H1 (cell line): ENCODE measurements at places on chromosomes 1 and 21. TPM values are rescaled to one million over a fixed set of nuclear protein-coding genes. Genes with fewer than 3 reads are reported as not detected.

- DNase-seq: no peak
Observed at GRCh38 chr21:26447932-26448475, 125.1 kb downstream of the CYYR1 start.

DNA sequence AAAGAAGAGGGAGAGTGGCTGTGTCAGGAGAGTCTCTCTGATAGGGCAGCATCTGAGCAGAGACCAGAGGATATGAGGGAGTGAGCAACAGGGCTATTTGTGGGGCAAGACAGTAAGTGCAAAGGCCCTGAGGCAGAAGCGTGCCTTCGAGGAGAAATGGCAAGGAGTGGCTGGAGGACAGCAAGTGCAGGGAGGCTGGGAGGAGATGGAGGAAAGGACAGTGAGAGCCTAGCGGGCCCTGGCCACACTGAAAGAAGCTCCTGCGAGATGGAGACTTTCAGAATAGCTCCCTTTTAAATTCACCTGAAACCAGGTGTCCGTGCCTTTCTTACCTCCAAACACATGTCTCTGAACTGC, 25.2 kb downstream of the EXOC8 start:
- no peak for DNase-seq

DNA sequence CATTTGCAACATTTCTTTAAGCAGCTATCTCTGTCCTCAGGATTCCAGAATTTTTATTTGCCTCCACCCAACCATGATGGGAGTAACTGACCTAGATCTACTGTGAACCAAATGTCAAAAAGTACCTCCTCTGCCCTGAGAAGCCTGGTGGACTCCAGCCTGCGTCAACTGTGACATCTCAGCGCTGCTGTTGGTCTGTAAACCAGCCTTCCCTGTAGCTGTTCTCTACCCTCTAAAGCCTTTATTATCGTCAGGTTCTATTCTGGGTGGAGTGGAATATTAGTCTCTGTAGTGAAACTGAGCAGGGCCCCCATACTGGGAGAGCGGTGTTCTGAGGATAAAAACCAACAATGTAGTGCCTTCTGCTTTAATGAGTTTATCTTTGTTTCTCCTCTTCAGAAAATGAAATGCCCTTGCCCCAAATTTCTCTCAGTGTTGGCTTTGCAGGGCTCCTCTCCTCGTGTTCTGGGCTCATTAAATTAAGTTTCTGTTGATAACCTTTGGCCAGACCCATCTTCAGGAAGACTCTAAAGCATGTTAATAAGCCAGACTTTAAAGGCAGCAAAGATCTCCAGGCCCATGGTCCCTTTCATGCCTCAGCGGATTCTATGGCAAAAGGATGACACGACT, 223.1 kb upstream of the PLXNA2 start:
- no peak for DNase-seq

DNA sequence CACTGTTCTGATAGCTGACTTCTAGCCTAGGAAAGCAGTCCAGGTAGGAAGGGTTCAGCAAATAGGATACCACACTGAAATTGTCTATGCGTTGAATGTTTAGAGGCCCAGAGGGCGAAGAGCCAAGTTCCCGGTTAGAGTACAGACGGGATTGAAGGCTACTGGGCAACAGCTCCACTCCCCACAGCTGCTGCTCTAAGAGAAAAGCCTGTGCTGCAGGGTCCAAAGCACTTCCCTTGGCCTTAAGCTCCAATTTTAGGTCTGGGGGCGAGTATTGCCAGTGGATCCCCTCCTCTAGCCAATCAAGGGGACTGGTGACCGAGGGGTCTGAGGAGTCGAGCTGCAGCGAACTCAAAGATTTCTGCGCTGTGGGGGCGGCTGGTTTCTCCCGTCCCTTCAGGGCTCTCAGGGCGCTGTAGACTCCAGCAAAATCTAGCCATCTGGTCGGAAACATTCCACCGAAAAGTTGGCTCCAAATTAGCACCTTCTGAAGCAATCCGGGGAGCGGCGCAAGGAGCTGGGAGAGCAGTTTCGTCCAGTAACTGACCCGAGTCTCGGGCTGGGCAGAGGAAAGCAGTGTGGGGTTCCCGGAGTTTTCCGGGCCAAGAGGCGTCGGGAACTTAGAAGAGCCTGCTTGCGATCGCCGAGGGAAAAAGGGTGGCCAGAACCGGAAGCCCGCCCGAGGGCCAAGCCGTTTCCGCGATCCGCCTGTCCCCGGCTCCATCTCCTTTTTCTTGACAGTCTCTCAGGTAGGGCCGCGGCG, 748 bp downstream of the PPP1R15B start:
- DNase-seq: peak; percentile 53

PRR9 gene
- not detected in 2 replicates for polyA plus RNA-seq

- DNase-seq: peak; percentile 80
Observed at GRCh38 chr1:40802078-40802741, 18.6 kb downstream of the KCNQ4 start.

DNA sequence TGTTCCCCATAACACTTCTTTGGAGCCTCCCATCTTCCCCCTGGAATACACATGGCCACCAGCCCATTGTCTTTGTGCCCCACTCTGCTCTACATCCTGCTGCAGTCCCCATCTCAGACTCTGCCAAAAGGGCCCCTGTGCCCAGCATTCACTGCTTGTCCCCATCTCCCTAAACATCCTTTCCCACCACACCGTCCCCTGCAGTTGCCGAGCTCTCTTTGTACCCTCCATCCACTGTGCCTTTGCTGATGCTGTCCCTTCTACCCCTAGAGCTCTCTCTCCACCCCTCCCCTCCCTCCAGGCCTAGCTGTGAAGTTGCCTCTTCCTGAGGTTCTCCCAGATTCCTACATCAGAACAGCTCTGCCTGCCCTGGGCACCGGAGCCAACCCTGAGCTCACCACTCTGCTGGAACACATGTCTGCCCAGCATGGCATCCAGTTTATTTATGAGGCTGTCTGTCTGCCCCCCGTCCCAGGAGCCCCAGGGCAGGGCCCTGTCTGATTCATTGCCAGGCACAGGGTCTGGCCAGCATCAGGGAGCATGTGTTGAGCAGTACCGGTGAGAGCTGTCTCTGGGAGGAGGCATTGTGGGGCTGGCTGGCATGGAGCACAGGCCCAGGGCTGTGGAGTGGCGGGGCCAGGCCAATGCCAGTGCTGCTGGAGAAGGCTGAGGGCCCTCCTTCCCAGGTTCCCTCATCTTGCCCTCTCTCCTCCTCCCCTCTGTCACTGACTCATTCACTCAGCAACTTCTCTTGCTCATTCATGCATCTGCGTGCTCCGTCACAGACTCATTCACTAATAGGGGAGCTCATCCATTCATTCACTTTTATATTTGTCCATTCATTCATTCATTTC, 28.8 kb downstream of the EDN2 start:
- no peak for DNase-seq

F5 gene
- 0.02 and 0.06 TPM in 2 replicates for polyA plus RNA-seq

RAP1GAP gene
- polyA plus RNA-seq: 8.4 and 9.9 TPM in 2 replicates

DNA sequence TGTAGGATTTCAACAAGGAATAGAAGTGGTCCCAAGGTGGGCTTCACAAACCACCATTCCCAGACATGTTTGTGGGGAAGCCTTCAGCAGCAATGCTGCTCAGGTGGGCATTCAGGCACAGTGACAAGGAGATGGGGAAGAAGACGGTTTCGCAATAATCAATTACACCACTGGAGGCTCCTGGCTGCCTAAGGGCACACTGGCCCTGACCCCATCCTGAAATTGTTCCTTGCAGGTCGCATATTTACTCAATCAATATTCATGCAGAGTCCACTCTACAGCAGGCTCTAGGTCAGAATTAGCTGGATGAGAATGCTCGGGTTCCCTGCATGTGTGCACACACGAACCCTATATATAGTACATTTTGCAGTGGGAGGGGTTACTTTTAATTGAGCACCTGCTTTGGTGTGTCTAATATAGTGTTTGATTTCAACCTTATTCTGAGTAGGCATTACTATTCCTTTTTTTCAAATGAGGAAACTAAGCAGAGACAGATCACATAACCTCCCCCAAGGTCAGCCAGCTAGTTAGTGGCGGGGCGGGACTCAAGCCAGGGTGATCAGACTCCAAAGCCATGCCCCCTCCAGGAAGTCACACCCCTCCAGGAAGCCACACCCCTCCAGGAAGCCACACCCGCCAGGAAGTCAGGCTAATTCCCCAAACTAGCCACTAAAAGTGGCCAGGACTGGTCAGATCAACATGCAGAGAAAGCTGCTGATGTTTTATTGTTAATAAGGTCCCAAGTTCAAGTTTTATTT, 106.5 kb downstream of the HLCS start:
- peak; percentile 31 for DNase-seq

SPRR1A gene
- polyA plus RNA-seq: not detected in 2 replicates

DNA sequence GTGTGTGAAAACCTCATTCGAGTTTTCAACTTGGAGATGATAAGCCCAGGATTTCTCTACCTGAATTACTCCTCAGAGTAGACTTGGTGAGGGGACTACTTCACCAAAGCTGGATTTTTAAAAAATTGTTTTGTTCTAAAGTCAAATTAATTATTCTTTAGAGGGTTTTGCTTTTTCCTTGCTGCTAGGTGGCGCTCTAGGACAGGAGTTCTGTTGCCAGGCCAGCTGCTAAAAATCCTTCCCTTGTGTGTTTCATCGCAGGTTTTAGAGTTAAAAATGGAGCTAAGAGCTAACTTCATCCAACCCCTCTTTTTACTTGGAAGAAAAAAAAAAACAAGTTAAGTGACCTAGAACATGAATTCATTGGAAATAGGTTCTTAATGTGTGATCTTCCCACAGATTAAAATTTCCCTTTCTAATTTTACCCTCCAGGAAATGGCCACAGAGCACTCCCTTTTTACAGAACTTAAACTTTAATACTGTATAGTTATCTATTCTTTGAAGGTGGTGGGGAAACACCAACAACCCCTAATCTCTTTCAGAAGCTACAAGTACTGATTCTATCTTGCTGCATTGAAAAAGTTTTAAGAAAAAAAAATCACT, 36.7 kb upstream of the FAM163A start:
- DNase-seq: peak; percentile 63

DNA sequence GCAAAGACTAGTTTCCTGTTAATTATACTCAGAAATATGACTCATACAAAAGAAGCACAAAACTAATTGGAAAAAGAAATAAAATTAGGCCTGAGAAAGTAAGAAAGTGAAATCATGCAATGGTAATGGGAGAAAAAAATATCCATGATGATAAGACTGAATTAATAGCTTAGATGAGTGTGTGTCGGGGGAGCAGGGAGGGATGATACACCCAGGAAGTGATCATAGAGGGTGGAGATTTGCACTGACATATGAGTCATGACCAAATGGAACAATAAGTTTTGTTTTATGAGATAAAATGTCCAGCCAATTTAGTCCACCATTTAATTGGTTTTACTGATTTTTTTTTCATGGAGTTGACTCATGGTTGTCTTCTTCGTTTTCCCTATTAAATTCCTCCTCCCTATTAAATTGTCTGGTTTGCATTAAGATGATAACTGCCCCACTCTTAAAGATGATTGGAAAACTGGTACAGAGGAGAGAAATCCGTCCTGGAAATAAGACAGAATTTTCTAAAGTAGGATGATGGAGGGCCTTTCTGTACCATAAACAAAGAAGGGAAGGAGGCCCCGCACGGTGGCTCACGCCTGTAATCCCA, 111.7 kb upstream of the KCNJ6 start:
- no peak for DNase-seq

PTGER3 gene
- 0.38 and 0.71 TPM in 2 replicates for polyA plus RNA-seq

DNA sequence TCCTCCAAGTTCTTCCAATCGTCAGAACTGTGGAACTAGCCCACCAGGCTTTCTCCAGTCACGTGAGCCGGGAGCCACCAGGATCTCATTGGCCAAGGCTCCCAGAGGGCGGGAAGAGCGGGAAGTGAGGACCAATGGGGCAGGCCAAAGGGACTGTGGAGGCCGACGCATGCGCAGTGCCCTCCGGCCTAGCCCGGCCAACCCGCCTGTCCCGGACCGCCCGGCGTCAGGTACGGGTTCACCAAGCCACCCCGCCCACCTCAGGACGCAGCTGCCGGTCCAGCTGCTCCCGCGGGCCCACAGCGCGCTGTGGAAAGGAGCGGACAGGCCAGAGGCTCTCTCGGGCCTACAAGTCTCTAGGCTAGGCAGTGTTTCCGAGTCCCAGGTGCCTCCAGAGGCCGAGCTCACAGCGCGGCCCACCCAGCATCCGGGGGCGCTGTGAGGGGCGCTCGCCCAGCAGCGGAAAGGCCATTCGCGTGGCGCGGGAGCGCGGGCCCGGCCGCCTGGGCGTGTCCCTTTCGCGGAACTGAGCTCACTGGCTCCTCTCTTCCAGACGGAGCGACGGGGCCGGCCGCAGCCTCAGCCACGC, 10.9 kb downstream of the OR14I1 start:
- no peak for DNase-seq

OLIG2 gene
- 0.79 and 0.93 TPM in 2 replicates for polyA plus RNA-seq

GRCh38 chr1:27446496-27447020, 43.4 kb downstream of the WASF2 start:
- no peak for DNase-seq

DNA sequence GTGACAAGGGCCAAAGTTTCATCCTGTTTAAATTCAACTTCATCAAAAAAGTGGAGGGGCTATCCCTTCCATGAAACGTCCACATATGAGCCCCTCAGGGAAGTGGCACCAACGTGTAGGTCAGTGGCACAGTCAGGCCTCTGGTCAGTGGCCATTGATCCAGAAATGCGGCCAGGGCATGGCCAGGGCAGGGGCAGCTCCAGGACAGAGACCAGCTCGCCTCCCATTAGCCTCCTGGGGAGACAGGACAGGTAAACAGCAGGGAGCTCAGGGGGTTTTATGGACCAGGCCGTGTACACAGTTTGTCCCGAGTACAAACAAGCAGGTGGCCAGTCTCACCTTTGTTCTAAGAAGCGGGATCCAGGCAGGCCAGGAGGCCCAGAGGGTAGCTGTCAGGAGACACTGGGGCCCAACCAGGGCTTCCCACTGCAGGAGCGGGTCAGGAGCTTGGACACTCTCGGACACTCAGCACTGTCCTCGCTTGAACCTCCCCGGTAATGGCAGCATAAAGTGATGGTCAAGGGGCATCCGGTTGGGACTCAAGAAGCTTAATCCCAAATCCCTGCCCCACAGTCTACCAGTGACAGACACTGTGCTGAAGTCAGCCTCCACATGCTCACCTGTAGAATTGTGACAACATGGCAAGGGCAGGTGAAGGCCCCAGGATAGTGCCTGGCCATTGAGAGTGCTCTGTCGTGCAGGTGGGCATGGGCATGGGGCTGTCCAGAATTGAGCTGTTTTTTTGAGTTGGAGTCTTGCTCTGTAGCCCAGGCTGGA, 144.1 kb upstream of the ERRFI1 start:
- DNase-seq: no peak

KPRP gene
- not detected in 2 replicates for polyA plus RNA-seq

IL22RA1 gene
- polyA plus RNA-seq: 0.32 and 0.44 TPM in 2 replicates

- no peak for DNase-seq
Observed at GRCh38 chr1:215523906-215524305, 43.2 kb upstream of the KCTD3 start.

GRCh38 chr1:55582084-55582483, 366.9 kb upstream of the USP24 start:
- DNase-seq: no peak

DNA sequence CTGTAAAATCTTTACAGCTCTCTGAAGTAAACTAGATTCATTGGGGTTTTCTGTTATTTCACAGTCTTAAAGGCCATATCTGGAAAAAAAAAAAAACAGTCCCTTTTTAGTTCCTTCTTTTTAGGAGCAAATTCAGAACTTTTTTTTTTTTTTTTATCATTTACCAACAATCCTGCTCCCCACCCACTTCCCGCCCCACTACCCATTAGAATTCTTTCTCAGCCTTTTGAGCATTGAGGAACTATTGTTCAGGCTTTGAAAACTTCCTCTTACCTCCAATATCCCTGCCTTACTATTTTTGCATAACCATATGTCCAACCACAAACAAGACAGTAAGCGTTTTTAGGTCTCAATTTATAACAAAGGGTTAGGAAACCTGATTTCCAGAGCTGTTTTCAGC, 330.1 kb downstream of the PLPP3 start:
- no peak for DNase-seq

C4BPA gene
- polyA plus RNA-seq: not detected in 2 replicates

GRCh38 chr1:119674835-119675289, 26.8 kb upstream of the ZNF697 start:
- no peak for DNase-seq
